Thoracic aorta (tissue), 2 donors: ENCODE measurements at places on chromosomes 7 and 10. TPM values are rescaled to one million over a fixed set of nuclear protein-coding genes. Genes with fewer than 3 reads are reported as not detected.

DNA sequence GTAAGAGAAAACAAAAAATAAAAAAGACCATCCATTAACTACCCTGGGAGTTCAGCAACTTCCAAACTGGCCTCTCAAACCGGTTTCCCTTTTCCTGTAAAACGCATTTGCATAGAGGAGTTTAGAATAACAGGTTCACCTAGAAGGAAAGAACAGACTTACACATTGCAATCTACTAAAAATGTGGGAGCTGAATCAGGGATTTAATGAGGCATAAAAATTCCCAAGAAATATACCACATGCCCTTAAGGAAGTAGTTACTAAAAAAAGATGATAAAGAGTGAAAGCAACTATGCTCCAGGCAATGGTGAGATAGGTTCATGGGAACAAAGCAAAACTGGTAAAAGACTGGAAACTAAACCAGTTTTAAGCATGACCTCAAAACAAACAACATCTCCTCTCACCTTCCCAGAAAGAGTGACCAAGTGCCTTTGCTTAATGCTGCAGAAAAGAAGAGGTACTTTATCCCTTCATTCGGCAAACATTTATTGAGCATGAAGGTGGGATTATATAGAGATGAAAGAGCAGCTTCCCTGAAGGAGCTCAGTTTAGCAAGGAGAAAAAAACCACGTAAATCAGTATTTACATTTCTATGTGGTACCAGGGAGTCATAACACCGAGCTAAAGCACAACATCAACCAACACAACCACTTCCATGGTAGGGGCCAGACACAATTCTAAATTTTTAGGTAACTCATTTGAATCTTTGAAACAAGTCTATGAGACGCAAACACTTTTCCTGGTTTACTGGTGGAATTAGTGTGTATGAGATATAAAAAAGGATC lies 152.8 kb downstream of the SGMS1 start:
- no peak for DNase-seq

DNA sequence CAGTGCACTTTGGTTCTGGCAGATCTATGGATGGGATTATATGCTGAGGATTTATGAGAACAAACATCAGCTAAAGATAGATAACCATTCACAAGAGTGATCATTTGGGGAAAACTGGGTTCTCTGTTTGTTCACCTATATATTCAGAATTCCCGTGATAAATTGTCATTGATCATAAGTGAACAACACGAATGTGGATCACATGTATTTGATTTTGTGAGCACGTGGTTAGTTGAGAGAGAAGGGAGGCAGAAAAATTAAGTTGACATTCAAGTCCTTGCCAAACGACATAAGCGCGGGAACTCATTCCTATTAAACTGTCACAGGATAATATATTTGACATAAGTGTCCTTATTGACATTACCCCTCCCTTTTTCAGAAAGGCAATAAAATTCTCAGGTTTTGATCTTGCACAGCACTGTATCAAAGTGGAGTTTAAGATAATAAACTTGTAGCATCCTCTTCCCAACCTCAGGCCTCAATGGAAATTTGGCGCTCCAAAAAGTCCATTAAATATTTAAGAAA lies 64.9 kb upstream of the MYO3A start:
- DNase-seq = no peak

DNA sequence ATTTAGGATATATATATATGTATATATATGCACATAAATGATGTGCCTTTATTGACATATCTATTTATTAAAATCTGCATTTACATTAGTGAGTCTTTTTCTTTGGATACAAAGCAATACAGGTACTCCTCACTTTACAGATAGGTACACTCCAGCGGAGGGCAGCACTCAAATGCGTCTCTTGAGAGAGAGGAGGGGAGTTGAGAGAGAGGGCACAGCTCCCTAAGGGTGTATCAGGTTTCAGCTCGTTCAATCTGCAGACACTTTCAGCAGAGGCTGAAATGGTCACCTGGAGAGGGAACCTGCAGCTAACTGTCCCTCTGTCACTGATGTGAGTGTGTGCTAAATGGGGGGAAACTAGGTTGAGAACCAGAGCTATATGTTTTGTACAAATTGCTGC lies 21.5 kb downstream of the C10orf53 start:
- no peak for DNase-seq

RINT1 gene
- total RNA-seq = 20.2 TPM

DNA sequence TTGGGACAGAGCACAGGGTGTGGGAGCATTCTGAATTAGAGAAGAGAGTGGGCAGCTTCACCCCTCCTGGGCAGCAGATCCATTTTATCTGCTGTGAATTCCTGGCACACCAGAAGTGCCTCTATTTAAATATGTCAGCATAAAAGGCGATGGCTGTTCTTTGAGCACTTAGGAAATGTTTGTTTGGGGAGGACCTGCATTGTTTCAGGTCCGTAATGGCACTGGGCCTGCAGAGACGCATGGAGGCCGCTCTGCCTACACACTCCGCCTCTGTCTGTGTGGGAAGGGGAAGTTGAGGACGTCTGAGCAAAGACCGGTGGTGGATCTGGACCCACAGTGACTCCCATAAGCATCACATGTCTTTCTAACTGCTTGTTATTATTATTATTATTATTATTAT lies 253.2 kb downstream of the CAMK1D start:
- no peak for DNase-seq

DNA sequence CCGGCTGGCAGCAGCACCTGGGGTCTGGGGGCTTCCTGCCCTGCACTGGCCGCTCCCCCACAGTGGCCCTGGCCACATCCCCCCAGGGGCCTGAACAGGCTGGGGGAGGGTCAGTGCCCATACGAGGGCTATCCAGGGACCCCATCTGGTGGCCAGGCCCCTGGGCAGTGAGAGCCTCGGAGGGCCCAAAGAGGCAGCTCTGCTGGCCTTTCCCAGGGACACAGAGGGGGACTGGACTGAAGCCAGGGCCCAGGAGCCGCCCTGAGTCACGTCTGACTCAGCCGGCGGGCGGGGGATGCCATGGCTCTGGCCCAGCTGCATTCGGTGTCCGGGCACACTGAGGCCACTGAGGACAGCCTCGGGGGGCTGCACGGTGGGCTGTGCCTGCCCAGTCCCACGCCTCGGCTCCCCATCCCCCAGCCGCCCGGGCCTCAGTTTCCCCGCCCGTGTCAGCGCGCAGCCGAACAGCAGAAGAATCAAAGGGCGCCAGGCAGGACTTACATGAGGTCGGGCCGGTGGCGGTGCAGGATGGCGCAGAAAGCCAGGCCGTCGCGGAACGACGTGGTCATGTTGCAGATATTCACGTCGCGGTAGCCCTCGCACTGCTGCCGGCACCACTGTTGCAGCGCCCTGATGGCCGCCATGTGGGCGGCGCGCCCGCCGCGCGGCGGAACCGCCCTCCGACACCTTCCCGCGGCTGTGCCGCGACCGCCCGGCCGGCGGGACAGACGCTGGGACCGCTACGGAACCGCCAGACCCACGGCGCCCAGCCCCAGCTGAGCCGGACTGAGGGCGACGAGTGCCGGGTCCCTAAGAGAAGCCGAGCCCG lies at the start of gene MICALL2:
TSS of gene MICALL2 (minus strand) at position 788 of the 829 bp plus-strand sequence. CDS start at position 644, 144 bp downstream.
- peak; percentile 57 for DNase-seq

DNA sequence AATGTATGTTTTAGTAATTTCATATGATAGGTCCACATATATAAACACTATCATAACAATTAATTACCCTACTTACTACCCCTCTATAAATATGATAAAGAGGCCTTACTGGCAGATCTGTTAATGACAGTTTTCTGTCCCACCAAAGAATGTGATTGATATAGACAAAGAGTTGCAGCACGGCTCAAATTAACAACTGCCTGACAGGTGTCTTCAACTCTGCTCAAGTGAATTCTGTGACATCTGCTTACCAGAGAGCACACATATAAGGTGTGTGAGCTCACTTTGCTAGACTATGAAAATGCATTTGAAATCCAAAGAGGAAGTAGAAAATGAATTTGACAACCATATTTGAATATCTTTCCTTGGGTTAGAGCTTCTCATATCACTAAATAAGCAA lies 36.6 kb downstream of the CACNA2D1 start:
- DNase-seq = no peak

- DNase-seq = no peak
These were observed 40.7 kb upstream of the ZMIZ1 start for GRCh38 chr10:79028056-79028430.
